Activated CD4-positive, alpha-beta T cell treated with anti-CD3 and anti-CD28 coated beads for 24 hours (primary cell): ENCODE measurements at places on chromosomes 1 and 21.

- DNase-seq = no peak
These were observed 21.9 kb upstream of the ERO1B start for GRCh38 chr1:236303675-236304074.

DNA sequence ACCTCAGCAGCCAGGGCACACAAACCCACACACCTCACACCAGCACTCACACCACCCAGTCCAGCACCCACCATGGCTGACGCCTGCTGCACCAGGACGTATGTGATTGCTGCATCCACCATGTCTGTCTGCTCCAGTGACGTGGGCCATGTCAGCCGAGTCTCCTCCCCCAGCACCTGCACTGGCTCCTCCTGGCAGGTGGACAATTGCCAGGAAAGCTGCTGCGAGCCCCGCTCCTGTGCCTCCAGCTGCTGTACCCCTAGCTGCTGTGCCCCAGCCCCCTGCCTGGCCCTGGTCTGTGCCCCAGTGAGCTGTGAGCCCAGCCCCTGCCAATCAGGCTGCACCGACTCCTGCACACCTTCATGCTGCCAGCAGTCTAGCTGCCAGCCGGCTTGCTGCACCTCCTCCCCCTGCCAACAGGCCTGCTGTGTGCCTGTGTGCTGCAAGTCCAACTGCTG lies at the start of gene KRTAP10-8:
TSS of gene KRTAP10-8 (plus strand) at position 51 of the 458 bp plus-strand sequence. CDS start at position 73, 22 bp downstream.
- no peak for DNase-seq

- no peak for DNase-seq
These were observed 52.2 kb upstream of the ARTN start for GRCh38 chr1:43881415-43881814.

DNA sequence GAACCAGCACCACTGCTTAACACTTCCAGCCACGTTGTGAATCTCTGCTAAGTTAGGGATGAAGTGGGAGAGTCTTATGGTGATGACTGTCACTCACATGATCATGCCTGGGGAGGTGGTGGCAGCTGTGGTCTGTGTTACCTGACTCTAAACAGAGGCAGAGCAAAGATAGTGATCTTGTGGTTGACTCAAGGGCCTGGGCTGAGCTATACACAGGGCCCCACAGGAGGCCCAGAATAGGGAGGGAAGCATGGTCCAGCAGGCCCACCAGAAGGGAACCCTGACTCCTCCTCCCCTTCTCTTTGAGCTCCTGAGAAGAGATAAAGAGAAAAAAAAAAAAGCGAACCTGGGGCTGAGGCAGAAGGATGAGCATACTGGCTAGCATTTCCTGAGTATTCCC lies 55.0 kb downstream of the PLXNA2 start:
- no peak for DNase-seq

- peak; percentile 89 for DNase-seq
These were observed 9.4 kb downstream of the ETV3L start for GRCh38 chr1:157090196-157090647.

DNA sequence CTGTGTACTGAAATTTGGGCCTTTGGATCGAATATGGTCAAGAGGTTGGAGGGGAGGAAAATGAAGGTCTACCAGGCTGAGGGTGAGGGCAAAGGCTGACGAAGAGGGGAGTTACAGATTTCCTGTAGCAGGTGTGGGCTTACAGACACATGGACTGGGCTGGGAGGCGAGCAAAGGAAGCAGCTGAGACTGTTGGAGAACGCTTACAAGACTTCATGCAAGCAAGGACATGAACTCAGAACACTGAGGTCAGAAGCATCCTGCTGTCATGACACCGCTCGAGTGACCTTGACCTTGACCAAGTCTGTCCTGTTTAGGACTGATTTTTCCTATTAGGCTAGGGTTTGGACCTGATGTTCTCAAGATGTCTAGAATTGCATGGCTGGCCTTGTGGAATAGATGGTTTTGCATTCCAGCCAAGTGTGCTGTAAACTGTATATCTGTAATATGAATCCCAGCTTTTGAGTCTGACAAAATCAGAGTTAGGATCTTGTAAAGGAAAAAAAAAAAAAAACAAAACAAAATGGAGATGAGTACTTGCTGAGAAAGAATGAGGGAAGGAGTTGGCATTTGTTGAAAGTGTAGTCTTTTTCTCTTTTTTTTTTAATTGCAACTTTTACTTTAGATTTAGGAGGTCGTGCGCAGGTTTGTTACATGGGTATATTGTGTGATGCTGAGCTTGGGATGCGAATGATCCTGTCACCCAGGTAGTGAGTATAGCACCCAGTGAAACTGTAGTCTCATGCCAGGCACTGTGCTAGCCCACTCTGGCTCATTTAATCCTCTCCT lies 5.8 kb downstream of the ELF3 start:
- DNase-seq = no peak

DNA sequence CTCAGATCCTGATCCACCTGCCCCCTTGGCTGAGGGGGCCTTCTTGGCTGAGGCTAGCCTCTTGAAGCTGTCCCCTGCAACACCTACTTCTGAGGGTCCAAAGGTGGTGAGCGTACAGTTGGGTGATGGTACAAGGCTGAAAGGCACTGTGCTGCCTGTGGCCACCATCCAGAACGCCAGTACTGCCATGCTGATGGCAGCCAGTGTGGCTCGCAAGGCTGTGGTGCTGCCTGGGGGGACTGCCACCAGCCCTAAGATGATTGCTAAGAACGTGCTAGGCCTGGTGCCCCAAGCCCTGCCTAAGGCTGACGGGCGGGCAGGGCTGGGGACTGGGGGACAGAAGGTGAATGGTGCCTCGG lies 5.2 kb downstream of the ZNF687 start:
- DNase-seq = no peak

GRCh38 chr1:12244585-12244984 lies 14.8 kb downstream of the VPS13D start:
- DNase-seq = no peak

DNA sequence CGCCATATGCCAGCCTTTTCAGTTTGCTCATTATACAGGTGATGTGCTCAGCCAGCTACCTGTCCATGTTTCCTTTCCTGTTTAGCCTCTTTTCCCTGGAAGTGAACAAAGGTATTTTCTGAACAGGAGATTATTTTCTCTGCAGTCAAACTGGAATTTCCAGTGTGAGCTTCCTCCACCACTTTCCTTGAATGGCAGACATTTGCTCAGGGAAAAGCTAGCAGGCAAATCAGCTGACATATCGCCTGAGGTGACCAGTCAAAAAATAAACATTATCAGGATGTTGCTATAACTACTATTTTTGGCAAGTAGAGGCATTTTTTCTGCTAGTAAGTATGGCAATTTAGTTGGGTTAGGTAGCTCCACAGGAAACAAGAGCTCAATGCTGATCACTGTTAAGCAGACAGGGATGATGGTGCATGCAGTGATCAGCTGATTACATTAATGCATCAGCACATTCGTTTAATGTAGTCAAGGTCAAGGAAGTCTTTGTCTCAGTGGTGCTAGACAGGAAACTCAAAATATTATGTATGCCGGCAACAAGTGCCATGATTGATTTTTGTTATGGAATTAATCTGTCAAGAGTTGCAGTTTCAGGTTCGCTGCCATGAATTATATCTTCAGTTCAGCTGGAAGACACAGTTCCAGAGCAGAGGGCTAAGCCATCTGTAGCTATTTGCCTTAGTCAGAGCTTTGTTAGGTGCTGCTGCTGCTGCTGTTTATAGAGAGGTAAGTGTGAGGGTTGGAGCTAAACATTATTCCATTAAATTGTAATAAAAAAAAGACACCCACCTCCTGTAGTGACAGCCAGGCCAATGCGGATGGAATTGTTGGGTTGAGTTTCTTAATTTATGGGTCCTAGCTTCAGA lies 179.7 kb upstream of the ST6GALNAC5 start:
- no peak for DNase-seq

DNA sequence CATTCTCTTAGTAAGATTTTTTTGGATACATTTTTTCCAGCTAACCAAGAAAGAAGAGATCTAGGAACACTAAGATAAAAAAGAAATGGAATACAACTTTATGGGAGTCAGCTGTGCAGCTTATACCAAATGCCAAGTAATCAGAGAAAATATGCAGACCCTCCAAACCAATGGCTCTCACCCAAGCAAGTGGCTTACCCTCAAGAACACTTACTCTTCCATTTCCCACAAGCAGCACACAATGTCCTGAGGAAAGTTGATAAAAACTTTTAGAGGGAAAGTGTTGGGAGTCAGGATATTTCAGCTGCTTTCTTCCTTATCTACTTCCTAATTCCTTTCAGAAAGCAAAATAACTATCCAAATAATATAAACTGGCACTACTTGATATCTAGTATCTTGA lies 631.8 kb downstream of the RWDD3 start:
- no peak for DNase-seq

DNA sequence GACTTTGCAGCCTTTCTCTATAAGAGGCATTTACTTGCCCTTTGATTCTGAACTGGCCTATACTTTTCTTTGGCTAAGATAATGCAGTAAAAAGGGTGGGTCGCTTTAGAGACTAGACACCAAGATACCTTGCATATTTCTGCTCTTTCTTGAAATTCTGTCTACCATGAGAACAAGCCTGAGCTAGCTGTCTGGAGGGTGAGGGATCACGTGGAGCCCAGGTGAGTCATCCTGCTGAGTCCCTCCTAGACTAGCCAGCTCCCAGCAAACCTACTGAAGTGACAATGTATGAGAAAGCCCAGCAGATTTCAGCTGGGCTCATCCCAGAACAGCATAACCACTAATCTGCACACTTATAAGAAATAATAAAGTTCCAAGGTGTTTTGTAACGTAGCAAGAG lies 408.0 kb upstream of the KAZN start:
- DNase-seq = no peak

GRCh38 chr1:237112663-237113062 lies 70.7 kb downstream of the RYR2 start:
- DNase-seq = no peak

DNA sequence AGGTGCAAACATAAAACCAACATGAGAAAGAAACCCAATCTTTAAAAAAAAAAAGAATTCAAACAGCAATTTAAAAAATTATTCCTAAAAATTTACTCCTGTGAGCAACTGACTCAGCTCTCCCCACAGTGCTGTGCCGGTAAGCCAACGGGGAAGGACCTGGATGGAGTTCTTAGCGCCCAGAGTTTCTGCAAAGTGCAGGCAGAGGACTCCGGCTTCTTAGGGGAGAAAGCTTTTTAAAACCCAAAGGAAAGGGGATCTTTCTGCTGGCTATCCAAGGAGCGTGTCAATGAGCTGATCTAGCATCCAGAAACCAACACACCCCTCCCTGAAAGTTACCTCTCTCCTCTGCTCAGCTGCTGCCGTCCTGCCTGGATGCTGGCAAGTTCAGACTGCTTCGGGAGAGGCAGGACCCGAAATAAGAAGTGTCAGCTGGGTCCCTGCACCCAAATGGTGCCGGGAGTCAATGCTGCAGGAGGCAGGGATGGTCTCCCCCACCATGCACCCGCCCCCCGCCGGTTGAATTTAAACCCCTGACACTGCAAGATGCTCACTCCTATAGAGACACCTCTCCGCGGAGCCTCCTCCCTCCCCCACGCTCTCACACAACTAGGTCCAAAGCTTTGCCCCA lies 32.2 kb upstream of the H6PD start:
- no peak for DNase-seq

DNA sequence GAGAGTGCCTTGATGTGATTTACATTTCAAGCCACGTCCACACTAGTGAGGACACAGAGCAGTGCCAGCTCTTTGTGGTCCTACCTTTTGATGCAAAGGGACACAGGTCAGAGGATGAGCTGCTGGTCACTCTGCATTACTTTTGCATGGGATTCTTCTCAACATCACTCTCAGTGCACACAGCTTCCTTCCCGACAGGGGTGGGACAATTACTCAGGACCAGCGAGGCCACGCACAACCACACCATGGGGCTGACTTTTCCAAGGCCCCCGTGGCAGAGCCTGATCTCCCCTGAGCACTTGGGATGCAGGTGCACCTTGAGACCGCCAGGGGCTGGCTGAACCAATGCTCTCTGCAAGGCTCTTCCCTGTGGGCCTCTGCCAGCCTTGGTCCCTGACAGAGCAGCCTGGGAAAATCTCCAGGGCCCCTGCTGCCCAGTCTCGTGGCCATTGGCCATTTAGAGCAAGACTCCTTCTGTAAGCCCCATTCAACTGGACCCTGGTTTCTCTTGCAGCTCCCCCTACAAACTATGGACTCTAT lies 13.2 kb upstream of the PRAMEF12 start:
- DNase-seq = no peak

- DNase-seq = no peak
These were observed 9.2 kb upstream of the ZNF644 start for GRCh38 chr1:91031081-91031480.

DNA sequence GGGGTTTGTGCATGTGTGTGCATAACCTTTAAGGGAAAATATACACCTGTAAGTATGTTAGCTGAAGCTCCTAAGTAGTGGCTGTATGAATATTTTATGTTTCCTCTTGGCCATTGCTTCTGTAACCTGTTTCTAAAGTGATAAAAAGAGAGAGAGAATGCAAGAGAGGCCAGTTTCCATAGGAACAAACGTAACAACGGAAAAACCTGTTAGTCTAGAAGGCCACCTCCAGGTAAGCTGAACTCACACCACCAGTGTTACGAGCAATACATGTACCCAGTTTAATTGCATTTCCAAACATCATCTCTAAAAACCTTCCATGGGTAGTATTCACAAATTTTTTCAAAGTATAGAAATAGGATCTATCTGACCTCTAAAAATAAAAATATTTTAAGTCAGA lies 63.1 kb downstream of the PLPPR4 start:
- DNase-seq = no peak
